Right lobe of liver (tissue), 6 donors: ENCODE measurements at places on chromosomes 16 and 17. TPM values are rescaled to one million over a fixed set of nuclear protein-coding genes. Genes with fewer than 3 reads are reported as not detected.

The CA7 gene
- not detected for total RNA-seq

The ALDOA gene
- total RNA-seq, result 537 TPM

GRCh38 chr17:83057793-83058265 is 21.6 kb upstream of the METRNL start:
- no peak for DNase-seq

DNA sequence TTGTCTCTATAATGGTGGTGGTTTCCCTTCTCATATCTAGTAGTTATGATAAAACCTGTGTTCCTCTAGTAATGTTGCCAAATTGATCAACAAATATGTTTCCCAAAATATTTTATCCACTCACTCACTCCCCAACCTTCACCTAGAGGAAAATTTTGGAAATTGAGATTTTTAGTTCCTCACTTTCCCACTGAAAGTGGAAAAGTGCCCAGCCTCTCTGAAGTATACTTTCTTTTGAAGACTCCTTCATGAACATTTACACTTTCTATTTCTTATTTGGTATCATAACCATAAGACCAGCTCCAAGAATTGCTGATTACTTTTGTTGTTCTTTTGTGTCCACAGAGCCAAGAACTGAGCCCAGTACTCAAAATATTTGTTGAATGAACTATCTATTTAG is 5.1 kb upstream of the CENPV start:
- no peak for DNase-seq
